ENCODE measurements at places on chromosomes 13 and 19.
A peak's percentile ranks its signal among the peaks of the same experiment; 100 is the strongest.

GRCh38 chr19:42422901-42423461 lies 4.2 kb downstream of the LIPE start:
- DNase-seq = peak; percentile 49

DNA sequence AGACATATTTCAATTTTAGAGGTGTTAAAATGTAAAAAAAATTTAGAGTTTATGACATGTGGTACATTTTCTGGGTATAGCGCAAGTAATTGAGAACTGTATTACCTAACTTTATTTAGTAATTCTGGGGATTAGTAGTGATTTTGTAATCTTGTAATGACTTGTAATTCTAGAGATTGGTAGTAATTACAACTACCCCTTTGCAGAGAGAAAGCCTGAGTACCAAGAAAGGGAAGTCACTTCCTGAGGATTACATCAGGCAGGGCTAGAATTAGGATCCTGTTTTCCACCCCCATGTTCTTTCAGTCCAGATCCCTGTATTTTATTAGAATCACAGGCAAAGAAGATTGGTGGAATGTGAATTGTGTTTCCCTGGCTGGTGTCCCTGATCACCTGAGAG lies 274.9 kb downstream of the KCNRG start:
- no peak for DNase-seq

DNA sequence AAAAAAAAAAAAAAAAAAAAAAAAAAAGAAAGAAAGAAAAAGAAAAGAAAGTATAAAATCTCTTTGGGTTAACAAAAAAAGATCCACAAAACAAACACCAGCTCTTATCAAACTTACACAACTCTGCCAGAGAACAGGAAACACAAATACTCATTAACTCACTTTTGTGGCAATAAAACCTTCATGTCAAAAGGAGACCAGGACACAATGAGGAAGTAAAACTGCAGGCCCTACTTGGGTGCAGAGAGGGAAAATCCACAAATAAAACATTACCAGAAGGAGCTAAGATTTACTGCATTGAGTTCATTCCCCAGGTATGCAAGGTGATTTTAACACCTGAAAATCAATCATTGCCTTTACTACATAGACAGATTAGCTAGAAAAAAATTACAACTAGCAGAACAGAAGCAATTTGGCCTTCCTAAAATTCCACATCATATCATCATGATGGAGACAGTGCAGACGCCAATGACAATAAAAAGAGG lies 9.6 kb upstream of the CEACAM5 start:
- no peak for DNase-seq

DNA sequence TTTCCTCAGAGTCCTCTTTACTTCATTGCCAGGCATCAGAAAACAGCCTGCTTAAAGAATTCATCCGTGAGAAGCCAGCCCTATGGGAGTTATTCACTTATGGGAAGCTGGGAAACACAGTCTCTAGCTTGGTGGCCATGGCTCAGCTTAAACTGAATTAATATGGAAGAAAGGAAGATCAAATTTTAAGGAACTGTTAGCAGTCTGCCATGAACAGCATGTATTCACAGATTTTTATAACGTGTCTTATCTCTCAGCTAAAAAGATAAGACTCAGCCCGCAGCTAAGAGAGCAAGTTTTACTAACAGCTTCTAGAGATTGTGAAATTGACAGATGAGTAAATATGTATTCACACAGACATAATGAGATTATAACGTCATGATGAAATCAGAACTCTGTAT lies 253.7 kb upstream of the RXFP2 start:
- no peak for DNase-seq

- no peak for DNase-seq
Measured at GRCh38 chr13:76499891-76500290, 386.3 kb downstream of the KCTD12 start.

DNA sequence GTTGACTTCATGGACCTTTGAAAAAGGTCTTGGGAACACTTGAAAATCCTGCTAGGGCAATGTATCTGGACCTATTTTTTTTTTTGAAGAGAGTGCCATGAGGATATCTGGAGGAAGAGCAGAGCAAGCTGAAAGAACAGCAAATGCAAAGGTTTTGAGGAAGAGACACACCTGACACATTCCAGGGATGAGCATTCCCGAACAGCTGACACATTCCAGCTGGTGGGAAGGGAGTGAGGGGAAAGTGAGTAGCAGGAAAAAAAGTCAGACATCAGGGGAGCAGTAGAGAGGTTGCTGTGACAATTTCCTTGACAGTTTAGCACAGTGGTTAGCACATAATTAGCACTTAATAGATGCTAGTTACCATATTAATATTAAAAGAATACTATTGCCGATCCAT lies 14.7 kb downstream of the DGKH start:
- no peak for DNase-seq

GRCh38 chr13:34748073-34748472 lies 194.0 kb upstream of the NBEA start:
- DNase-seq = no peak

- no peak for DNase-seq
Measured at GRCh38 chr13:114235697-114236096, 1.0 kb downstream of the CDC16 start.

- DNase-seq = no peak
Measured at GRCh38 chr19:18422530-18423191, 3.5 kb downstream of the SSBP4 start.

GRCh38 chr13:98787996-98788395 lies 35.5 kb upstream of the SLC15A1 start:
- DNase-seq = no peak

- DNase-seq = no peak
Measured at GRCh38 chr19:38869160-38869835, 8.8 kb downstream of the RINL start.

- DNase-seq = no peak
Measured at GRCh38 chr13:68588623-68589022, 1358.5 kb upstream of the PCDH9 start.

DNA sequence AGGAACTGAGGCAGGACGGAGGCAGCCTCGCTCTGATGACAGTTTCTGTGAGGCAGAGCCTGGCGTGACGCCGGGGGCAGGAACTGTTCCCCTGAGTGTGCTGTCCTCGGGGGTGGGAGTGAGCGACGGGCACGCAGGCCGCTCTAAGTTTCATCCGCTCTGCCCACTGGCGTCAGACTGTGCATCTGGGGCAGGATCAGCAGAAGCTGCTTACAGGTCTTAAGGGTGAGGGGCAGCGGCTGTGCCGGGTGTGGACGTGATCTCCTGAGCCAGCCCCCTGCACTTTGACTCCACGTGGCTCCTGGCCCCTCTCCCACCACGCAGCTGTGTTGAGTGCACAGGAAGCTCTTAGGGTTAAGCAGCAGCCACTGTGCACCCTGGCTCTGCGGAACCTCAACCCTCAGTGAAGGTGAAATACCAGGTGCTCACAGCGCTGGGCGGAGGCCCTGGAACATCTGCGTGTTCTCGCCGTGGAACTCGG lies 1.5 kb downstream of the GRK1 start:
- no peak for DNase-seq

DNA sequence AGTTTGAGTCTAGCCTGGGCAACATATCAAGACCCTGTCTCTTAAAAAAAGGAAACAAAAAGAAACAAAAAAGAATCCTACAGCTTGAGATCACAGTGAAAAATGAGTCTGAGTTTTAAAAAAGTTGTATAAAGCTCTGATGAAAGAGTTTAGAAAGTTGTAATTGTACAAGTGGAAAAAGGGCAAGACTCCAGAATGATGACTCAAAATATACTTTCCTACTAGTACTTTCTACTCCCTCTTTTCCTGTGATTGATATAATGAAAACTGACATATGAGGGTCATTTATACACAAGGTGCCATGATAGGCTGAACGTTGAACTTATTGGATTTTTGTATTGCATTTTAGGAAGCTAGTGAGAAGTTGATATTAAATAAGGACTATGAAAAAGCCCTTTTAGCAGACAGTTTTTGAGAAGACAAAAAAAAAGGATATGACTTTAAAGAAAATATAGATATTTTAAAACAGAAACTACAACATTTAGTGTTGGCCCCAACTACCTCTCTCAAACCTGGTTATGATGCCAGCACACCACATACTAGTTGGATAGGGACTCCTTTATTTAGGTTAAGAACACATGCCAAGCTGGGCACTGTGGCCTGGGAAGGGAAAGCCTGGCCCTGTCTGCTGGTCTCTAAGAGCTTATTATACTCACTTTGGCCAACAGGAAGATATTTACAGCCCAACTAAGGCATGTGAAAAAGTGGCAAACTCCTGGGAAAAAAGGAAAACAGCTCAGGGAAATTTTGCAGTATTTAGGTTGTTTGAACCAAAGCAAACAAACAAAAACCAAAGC lies 116.6 kb downstream of the KL start:
- no peak for DNase-seq

DNA sequence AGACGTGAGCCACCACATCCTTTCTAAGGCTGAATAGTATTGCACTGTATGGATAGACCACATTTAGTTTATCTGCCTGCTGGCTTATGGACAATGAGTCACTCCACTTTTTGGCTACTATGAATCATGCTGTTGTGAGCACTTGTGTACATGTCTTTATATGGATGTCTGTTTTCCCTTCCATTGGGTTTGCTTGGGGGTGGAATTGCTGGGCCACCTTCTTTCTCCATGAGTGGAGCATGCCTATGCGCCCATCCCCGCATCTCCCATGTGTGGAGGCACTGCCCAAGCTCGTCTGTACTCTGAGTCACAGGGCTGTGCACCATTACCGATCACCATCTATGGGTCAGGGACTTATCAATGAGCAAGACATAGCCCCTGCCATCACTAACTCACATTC lies 127.2 kb upstream of the GJB6 start:
- DNase-seq = no peak

DNA sequence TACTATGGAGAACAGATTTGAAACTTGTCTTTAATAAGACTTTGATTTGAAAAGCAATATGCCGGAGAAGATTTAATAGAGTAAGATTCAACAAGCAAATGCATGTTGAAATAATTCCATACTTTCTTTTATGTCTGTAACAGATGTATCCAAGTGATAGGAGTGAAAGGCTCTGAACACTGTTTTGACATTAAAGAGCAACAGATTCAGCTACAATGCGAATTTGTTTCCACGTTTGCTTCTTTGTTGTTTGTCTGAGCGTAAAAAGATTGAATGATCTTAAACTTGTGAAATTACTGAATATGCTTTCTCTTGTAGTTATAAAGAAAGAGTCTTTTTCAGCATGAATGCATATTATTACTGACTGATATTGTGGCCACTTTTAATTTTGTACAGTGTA lies 2612.9 kb downstream of the PCDH9 start:
- DNase-seq = no peak

DNA sequence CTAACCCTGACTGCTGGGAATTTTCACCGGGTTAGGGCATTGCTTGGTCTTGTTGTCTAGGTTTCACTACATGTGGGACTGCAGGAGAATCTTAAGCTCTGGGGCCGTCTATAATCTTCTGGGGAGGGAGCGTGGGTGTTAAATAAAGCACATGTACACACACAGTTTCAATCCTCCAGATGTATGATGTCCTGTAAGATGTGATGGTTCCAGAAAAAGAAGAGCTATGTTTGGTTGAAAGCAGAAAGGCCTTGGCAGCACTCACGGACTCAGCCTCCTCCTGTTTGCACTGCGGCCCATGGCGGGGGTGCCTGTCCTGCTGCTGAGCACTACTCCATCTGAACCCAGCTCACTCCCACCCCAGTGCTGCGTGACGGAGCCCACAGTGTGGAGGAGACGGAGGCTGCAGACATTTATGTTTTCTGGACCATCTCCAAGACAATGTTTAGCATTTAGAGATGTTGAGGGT lies 343.5 kb downstream of the TEX29 start:
- DNase-seq = no peak

GRCh38 chr19:16383584-16384161 lies 59.0 kb downstream of the KLF2 start:
- DNase-seq = no peak

- DNase-seq = no peak
Measured at GRCh38 chr19:32097620-32098019, 247.8 kb upstream of the ZNF507 start.

DNA sequence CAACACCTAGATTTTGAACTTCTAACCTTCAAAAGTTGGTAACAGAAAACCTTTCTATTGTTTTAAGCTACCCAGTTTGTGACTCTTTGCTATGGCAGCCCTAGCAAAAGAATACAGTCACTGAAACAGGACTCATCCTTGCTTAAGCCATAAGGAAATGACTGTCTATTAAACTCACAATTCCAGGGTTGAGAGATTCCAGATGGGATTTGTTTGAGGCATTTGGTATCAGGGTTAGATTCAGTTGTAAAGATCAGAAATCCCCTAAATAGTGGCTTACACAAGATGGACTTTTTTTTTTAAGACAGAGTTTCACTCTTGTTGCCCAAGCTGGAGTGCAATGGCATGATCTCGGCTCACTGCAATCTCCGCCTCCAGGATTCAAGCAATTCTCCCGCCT lies 41.1 kb upstream of the RGCC start:
- DNase-seq = no peak

- no peak for DNase-seq
Measured at GRCh38 chr19:50933640-50934039, 19.2 kb downstream of the KLK5 start.

DNA sequence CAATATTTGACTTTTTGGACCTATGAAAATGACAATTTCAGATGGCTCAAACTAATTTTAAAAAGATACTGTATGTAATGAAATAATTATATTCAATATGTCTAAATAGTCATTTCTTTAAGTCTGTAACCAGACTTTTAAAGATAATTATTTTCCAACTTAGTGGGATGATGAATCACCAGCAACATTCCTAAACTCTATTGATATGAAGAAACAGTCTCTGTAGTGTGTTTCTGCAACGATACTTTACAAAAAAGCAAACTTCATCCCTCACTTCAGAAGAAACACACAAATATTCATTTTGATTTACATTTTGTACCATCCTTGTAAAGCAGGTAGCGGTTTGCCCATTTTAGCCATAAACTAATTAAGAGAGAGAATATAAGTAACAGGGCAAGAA lies 417.4 kb downstream of the EFNB2 start:
- no peak for DNase-seq

DNA sequence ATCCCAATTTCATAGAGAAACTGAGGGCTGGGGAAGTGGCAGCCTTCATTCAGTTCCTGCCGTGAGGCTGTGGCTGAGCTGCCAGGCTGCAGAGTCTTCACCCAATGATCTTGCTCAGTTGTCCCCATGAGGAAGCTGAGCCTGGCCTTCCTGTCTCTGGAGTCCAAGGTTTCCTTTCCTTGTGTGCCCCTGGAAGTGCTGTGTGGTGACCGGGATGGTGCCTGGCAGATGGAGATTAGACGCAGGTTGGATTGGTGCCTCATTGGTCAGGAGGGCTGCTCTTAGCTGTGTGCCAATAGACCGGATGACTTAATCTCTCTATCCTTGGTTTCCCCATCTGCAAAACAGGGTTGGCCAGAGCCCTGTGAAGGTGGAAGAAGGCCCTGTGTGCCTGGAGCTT lies 24.6 kb downstream of the DNM2 start:
- no peak for DNase-seq

- no peak for DNase-seq
Measured at GRCh38 chr13:63381078-63381859, 1965.6 kb upstream of the PCDH20 start.

- DNase-seq = no peak
Measured at GRCh38 chr19:32611161-32611560, 30.2 kb downstream of the PDCD5 start.

DNA sequence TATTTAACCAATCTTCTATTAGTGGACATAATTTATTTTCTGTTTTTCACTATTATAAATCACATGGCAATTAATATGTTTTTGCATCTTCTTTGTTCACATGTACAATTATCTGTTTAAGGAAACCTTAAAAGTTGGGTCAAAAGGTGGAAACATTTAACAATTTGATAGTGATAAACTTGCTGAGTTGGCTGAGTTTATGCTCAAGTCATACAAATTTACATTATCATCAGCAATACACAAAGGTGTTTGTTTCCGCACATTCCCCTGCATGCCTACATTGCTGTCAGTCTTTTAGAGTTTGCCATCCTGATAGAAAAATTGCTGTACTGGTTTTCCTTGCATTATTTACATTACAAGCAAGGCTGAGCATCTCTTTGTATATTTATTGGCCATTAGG lies 139.5 kb downstream of the KCNRG start:
- DNase-seq = no peak
